ENCODE measurements at places on chromosomes 16 and 17. TPM values are rescaled to one million over a fixed set of nuclear protein-coding genes. Genes with fewer than 3 reads are reported as not detected.

GRCh38 chr17:13729466-13730134, 127.9 kb upstream of the HS3ST3A1 start:
- DNase-seq, result no peak

DNA sequence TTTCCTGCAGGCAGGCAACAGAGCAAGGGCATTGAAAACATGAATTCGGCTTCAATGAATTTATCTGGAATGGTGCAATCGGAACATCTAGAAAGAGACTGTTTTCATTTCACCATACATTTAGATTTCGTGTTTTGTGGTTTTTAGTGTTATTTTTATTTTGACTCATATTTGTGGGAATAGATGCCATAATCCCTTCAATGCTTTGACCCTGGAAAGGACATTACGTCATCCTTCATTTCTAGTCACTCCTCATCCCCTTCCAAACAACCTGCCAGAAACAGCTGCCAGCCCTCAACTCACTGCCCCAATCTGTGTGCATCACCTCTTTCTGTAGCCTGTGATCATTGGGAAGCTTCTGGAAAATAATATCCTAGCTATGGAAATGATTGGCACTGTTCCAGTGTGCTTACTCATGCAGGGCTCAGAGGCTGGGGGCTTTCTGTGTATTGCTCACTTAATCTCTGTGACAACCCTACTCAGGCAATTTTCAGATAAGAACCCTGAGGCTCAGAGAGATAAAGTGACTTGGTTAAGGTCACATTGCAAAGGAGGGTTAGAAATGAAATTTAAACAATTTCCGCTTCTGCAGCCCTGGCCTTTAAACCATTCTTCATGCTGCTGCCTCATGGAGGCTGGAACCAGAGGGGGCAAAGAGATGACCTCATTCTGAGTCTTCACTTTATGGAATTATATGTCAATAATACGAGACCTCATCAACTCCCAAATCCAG, 9.5 kb upstream of the KSR1 start:
- DNase-seq, result no peak

GRCh38 chr16:77331802-77332586, 102.8 kb downstream of the ADAMTS18 start:
- no peak for DNase-seq

GRCh38 chr16:7182510-7183109, 150.0 kb upstream of the RBFOX1 start:
- DNase-seq, result no peak

- no peak for DNase-seq
These were observed 3.1 kb upstream of the NPW start for GRCh38 chr16:2016407-2016922.

DNA sequence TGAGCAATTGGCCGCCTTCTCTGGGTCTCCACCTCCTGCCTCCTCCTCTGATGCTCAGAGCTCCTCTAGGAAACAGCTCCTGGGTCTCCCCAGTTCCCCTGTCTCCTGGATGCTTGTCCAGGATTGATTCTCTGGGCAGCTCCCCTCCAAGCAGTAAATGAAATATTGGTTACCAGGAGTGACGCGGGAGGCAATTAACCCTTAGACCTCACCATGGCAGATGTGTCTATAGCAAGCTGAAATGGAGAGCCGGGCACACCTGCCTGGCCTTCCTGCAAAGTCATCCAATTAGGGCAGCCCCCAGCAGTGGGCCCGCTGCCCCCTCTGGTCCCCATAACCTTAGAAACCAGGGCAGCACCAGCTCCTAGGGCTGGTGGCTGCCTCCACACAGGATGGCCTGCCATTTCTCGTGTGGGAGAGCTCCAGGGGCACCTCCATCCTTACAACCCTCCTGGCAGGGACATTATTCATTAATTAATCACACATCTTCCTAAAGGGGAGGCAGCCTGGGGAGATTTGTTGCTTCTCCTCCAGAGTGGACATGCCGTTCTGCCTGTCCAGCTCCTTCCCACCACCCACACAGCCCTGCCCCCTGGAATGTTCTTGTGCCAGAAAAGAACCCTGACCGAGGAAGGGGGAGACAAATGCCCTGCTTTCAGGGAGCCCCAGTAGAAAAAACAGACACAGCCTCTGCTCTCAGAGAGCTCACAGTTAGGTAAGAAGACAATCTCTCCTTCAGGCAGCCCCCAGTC, 8.3 kb upstream of the KIF18B start:
- DNase-seq, result no peak

DNA sequence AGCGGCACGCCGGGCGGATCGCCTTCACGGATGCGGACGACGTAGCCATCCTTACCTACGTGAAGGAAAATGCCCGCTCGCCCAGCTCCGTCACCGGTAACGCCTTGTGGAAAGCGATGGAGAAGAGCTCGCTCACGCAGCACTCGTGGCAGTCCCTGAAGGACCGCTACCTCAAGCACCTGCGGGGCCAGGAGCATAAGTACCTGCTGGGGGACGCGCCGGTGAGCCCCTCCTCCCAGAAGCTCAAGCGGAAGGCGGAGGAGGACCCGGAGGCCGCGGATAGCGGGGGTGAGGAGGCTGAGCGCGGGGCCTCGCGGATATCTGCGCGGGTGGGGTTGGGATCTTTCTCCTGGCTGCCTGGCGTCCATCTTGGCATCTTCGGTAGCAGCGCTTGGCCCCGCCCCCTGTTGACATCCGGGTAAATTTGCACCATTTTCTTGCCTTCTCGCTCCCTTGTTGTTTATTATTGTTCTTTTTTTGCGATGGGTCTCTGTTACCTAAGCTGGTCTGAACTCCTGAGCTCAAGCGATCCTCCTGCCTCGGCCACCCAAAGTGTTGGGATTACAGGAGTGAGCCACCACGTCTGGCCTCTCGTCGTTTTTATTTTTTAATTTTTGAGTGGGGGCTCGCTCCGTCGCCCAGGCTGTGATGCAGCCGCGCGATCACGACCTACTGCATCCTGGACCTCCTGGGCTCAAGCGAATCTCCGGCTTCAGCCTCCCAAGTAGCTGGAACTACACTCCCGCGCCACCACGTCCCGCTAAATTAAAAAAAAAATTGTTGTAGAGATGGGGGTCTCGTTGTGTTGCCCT, 898 bp downstream of the TERF2IP start:
- DNase-seq, result peak; percentile 92

GRCh38 chr17:78130437-78131101, at the start of gene TMC8:
TMC8 (plus strand) TSS chr17:78130771; CDS start chr17:78131589, 818 bp downstream.
- no peak for DNase-seq

DNA sequence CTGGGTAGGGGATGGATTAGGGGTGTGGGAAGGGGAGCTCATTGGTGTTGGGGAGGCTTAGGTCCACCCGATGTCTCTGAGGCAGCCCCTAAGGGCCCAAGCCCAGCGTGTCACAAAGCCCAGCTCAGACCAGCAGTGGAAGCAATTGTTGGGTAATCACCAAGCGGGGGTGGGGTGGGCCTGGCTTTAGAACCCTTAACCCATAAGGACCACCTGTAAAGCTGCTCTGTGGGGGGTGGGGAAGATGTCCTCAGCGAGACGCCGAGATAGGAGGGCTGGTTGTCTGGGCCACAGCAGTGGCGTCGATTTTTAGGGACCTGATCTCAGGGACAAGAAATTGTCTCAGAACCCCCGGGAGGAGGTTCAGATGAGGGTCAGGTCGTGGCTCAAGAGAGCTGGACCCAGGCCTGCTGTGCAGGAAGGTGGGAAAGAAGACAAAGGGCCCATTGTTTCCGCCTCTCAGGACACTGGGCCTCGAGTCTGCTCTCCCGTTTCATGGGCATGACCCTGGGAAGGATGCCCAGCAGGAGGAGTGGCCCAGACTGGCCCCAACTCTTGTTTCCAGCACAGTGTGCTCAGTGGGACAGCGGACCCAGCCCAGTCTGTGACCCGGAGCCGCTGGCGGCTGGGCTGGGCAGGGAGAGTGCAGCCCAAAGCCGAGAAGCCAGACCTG, 15.9 kb downstream of the ST6GALNAC2 start:
- DNase-seq, result peak; percentile 94

- no peak for DNase-seq
These were observed 739.5 kb upstream of the EEF2KMT start for GRCh38 chr16:5837007-5837670.

DNA sequence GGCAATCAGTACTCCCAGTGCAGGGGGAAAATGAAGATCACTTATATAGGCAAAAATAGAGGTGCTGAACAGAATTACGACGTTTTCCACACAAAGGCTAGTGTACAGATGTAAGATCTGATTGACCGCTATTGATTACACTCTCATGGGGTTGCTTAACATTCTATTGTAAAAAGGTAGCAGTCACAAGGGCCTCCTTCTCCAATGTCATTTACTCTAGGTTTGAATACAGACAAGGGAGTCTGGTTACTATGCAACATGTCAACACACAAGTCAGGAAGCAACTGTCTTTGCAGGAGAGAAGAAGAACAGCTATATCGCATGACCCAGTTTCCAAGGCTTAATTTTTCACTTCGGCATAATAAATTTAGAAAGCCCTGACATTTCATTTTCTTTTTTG, 7.9 kb downstream of the KRT37 start:
- no peak for DNase-seq

DNA sequence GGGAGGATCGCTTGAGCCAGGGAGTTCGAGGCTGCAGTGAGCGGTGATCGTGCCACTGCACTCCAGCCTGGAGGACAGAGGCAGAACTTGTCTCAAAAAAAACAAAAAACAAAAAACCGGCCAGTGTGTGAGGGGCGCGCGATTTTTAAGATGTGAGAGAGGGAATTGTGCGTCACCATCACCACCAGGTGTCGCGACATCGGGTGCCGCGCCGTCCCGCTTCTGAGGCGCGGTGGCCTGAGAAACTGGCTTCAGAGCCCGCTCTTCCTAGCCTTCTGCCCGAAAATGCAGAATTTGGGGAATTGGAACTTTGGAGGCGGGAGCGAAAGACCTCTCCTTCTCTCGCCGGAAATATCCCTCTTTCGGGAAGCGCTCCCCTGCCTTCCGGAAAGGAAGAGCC, 524.8 kb downstream of the KCNJ18 start:
- DNase-seq, result no peak

DNA sequence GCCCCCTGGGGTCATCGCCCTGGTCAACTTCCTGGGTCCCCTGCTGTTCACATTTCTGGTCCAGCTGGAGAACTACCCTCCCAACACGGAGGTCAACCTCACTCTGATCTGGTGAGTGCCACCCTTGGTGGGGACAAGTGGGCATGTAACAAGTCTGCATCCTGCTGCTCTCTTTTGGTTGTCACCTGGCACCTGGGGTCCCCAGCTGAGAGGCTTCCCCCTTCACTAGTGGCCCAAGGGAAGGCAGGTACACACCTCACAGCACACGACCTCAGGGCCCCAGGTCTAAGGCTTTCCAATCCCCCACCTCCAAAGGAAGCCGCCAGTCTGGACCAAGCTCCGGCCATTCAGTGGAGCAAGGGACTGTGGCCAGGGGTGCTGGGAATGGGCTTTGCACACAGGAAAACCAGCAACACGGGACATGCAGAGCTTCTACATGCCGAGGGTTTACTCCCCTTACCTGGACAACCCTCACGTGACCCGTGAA, 4.4 kb downstream of the TMC8 start:
- DNase-seq, result no peak

GRCh38 chr16:11801481-11802021, 4.5 kb upstream of the ZC3H7A start:
- DNase-seq, result no peak

The PPP1R27 gene
- 1.9 TPM for total RNA-seq

The NUBP1 gene
- total RNA-seq, result 33.9 TPM

The SLC5A10 gene
- 1.1 TPM for total RNA-seq

The TOM1L1 gene
- total RNA-seq, result 35.5 TPM

The ZMYND15 gene
- total RNA-seq, result 23.7 TPM

The KRTAP1-5 gene
- total RNA-seq, result not detected

The SNAI3 gene
- 3.0 TPM for total RNA-seq

The HIC1 gene
- 36.1 TPM for total RNA-seq

Measured in testis (tissue), 5 donors.